Hematopoietic multipotent progenitor cell treated with erythropoietin and hydrocortisone succinate and interleukin-3 and kit ligand, for 8 days (in vitro differentiated cells): ENCODE measurements at places on chromosomes 7 and 10.

- no peak for DNase-seq
Measured at GRCh38 chr7:151440799-151441445, 981 bp upstream of the CRYGN start.

DNA sequence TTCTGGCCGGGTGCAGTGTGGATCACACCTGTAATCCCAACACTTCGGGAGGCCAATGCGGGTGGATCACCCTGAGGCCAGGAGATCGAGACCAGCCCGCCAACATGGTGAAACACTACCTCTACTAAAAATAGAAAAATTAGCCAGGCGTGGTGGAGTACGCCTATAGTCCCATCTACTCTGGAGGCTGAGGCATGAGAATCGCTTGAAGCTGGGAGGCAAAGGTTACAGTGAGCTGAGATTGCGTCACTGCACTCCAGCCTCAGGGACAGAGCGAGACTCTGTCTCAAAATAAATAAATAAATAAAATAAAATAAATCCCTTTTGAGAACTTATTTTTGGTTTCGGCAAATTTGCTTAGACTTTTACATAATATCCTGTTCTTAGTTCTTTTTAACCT is 31.3 kb upstream of the ATP6V0A4 start:
- no peak for DNase-seq

GRCh38 chr7:45239486-45239885 is 81.9 kb downstream of the RAMP3 start:
- peak; percentile 64 for DNase-seq

GRCh38 chr10:5107860-5108526 is 13.8 kb downstream of the AKR1C3 start:
- DNase-seq: no peak

DNA sequence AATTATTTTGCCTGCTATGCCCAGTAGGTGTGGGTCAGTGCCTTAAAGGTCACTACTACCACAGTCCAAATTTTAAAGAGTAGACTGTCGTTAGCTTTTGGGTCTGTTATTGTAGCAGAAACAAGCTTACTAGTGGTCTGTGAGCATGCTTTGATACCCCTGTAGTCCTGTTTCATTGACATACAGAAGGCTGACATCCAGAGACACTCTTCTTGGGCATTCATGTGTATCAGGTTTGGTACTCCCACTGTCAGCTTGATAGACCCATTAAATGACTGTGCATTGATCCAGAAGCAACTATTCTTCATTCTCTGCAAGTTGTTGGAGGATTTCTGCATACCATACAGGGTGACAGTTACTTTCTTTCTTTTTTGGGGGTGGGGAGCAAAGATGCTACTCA is 884.4 kb upstream of the CELF2 start:
- DNase-seq: no peak

- DNase-seq: no peak
Measured at GRCh38 chr10:131871673-131872005, 29.2 kb upstream of the PPP2R2D start.
